ENCODE measurements at places on chromosomes 7 and 10. TPM values are rescaled to one million over a fixed set of nuclear protein-coding genes. Genes with fewer than 3 reads are reported as not detected.

The PNLIP gene
- not detected for total RNA-seq

DNA sequence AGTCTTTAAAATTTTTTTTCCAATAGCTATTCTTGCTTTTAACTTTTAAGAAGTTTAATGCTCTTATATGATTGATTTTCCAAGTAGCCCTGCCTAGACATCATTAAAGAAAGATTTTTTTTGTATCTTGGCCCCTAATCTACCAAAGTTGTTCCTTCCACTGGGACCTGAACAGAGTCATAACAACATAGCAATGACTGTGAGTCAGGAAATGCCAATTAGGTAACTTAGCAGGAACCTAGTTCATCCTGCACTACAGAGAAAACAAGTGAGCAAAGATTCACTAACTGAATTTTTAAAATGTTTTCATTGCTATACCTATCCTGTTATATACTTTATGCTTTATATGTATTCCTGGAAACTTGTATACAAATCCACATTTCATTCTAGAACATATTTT lies 284.7 kb downstream of the BICC1 start:
- no peak for DNase-seq

DNA sequence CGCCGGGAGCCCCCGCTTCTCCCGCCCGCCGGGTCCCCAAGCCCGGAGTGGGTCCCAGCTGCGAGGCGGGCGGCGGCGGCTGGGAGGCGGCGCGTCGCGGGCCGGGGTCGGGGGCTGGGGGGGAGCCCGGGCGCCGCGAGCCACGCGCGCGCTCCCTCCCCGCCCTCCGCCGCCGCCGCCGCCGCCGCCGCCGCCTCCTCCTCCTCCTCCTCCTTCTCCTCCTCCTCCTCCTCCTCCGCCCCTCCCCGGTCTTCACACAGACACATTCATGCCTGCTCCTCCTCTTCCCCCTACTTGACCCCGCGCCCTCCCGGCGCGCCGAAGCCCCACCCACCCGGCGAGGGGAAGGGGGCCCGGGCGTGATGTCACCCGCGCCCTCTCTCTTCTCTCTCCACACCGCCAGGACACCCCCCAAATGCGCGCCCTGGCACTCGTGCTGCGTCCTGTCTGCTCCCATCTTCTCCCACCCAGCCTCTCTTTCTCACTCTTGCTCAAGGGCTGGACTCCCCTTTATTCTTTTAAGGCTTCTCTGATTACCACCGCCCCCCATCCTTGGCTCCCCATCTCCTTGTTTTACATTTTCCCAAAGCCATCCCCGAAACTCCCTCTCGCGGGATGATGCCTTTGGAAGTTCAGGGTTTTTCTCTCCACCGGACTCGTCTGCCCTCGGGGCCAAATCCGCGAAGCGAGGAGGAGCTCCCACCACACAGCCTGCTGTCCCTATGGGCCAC lies 967 bp upstream of the GLI3 start:
- peak; percentile 78 for DNase-seq

DNA sequence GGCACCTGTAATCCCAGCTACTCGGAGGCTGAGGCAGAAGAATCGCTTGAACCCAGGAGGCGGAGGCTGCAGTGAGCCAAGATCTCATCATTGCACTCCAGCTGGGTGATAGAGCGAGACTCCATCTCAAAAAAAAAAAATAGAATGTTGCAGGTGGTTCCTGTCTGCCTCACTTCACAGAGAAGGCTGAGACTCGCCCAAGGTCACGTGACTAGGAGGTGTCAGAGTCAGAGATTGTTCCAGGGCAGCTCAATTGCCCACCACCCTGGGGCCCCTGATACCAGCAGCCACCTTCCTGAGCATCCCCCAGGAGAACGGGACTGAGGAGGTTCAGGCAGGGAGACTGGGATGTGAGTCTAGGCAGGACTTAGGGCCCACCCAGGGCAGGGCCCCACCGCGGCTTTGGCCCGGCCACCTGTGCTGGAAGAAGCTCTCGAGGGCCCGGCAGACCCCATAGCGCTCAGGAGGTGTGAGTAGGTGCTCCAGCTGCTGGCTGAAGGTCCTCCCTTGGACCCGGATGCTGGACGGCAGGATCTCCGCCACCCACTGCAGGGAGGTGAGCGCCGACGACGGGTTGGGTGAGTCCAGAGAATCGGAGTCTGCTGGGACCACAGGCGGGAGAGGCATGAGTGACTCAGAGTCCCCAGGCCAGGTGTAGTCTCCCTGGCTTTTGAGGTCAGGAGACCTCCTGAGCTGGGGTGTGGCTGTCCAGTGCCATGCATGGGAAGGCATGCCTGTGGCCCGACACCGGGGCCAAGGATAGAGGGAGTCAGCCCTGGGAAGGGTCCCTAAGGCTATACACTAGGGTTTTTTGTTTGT lies 30.9 kb downstream of the GRID2IP start:
- no peak for DNase-seq

DNA sequence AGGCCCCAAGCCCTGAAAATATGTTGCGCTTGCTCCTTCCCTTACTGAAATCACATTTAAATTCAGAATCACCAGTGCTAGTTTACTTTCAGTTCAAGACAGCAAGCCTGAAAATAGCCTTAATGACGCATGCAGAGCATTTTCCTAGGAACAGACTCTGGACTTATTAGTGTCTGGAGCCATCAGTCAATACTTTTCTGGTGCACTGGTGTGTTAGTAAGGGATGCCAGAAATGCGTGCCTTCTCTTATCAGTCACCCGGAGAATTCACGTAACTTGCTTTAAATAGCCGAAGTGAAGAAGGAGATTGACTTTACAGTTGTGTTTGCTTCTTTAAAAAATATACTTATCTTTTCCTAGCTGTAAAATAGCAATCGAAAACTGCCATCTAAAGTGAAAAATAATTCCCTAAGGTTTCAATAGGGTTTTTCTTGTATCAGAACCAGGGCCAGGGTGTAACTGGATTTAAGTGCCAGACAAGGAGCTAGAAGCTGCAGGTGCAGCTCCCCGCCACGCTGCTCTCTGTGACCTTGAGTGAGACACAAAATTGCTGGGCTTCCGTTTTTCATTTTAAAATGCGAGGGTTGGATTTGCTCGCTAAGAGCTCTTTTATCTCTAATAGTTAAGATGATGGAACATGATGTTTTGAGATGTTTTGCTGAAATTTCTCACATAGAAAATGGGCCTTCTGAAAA lies 177.8 kb downstream of the NSUN6 start:
- DNase-seq, result no peak
